ENCODE measurements at places on chromosomes 13 and 19.

- DNase-seq = no peak
Measured at GRCh38 chr13:35598790-35599369, 122.4 kb upstream of the MAB21L1 start.

DNA sequence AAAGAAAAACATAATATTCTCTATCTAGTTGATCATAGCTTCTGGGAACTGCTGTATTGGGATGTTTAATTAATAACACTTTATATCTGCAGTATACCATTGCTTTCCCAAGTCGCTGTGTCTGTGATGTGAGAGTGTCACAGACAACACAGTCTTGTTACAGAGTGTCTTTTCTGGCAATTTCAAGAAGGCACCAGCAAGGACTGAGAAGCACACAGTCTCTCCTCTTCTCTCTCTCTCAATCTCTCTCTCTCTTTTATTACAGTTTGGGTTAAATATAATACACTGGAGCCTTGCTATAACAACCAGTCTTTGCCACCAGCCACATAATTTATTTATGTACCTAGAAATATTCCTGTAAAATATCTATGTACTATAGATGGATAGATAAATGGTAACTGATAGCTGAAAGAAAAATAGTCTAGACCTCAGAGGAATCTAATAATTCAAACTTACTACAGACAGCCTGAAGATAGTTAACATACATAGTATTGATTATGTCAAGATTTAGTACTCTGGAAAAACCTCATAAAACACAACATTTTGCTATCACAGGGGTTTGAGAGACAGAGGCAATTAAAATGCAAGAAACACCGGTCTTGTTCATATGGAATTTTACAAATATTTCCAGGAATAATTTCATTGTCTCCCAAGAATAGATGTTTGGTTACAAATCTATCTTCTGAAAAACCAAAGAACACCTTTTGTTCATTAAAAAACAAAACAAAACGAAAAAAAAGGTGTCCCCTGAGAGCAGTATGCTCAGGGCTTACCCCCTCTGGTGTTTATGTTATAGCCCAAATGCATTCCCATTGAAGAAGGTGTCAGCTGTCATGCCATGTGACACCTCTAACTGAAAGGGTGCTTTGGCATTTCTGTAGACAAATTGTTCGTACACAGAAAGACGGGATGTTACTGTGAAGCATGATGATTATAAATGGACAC is 507.8 kb downstream of the TBC1D4 start:
- DNase-seq = no peak

DNA sequence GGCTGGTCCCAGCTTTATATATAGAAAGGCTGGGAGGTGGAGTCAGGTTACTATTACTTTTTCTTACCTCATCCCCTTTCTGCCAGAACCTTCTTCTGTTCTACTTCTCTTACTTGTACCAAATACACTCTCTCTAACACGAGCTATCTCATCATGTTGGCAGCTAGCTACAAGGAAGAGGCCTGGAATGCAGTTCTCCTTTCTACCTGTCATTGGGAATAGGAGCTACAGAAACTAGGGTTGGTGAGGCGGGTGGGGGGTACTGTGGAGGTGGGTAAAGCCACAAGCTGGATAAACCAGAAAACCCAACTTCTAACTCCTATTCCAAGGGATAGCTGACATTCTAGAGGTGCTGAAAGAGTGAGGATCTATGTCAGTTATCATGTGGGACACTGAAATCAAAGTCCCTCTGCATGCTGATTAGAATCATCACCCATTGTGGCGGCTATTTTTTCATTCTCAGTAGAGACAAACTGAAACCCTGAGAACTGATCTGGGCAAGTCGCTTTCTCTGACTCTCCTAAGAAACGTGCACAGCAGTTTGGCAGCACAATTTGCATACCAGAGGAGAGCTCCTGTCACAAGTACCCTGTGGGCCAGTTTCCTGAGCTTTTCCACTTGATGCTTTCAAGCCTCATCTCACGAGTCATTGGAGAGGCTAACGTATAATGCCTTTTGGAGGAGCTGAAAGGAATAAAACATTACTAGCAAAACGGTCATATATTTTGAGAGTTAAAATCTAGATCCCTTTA is 358.1 kb downstream of the ENOX1 start:
- DNase-seq = no peak

- no peak for DNase-seq
Measured at GRCh38 chr13:42056583-42056982, 8.1 kb downstream of the DGKH start.
